Hematopoietic multipotent progenitor cell treated with erythropoietin and hydrocortisone succinate and interleukin-3 and kit ligand, for 15 days (in vitro differentiated cells): ENCODE measurements at places on chromosomes 3 and 15.

- DNase-seq = no peak
These were observed 194.5 kb downstream of the MEX3B start for GRCh38 chr15:81851325-81851724.

- DNase-seq = no peak
These were observed 107.9 kb upstream of the FAM174B start for GRCh38 chr15:92763459-92763858.

DNA sequence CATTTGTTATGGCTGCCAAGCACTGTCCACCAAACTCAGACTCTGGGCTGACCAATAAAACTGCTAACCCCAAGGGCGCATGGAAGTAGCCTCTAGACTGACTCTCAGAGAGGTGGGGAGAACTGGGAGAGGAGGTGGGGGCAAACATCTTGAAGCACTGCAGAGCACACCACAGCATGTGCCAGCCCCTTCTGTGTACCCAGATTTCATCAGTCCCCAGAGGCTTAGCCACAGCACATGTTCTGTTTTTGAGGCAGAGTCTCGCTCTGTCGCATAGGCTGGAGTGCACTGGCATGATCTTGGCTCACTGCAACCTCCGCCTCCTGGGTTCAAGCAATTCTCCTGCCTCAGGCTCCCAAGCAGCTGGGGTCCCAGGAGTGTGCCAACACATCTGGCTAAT lies 119.5 kb upstream of the SPATA12 start:
- DNase-seq = no peak

DNA sequence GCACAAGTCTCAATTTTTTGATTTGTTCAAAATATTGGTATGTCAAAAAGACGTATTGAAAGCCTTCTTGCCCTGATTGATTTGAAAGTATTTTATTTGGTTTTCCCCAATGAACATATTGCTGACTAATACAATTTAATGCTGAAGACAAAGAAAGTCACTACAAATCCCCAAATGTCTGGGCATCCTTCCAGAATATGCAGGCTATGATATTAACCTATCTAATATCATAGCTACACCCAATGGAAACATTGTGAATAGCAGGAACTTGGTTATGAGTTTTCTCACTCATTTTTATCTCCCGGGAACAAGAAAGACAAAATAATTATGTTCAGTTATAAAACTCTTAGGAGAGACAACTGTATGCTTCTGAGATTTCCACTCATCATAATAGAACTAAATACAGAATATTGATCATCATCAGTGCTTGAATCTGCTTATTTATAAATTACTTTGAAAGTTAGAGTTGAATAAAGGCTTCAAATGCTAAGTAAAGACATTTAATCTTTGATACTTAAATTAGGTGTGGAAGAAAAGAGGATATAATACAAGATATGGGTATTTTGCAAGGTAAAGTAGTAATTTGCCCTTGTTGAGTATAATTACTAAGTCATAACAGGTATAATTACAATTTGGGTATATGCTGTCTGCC lies 483.9 kb downstream of the RBMS3 start:
- no peak for DNase-seq

GRCh38 chr3:148773805-148774204 lies 53.8 kb upstream of the CPB1 start:
- no peak for DNase-seq

- no peak for DNase-seq
These were observed 117.4 kb upstream of the ZBED2 start for GRCh38 chr3:111712294-111713167.

DNA sequence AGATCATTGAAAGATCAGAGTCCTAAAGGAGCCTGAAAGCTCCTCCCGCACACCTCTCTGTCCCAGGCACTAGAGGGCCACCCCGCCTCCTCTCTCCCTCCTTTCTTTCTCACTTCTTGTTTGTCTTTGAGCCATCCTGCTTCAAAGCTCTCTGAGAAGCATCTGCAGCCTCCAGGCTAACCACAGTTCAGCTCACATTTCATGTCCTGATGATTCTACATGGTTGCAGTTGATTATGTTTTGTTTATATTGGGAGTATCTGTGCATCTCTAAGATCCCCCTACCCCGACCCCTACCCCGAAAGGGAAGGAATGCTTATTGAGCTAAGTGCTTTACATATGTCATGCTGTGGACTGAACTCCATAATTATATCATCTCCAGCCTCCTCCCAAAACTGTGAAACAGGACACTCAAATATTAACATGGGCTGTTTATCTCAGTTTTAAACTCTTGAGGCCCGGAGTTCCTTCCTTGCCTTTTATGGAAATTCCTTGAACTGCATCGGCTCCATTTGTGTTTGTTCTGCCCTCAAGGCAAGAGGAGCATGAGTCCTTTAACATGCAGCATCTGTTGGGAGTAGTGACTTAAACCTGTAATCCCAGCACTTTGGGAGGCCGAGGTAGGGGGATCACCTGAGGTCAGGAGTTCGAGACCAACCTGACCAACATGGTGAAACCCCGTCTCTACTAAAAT lies 30.9 kb downstream of the MGLL start:
- DNase-seq = no peak

DNA sequence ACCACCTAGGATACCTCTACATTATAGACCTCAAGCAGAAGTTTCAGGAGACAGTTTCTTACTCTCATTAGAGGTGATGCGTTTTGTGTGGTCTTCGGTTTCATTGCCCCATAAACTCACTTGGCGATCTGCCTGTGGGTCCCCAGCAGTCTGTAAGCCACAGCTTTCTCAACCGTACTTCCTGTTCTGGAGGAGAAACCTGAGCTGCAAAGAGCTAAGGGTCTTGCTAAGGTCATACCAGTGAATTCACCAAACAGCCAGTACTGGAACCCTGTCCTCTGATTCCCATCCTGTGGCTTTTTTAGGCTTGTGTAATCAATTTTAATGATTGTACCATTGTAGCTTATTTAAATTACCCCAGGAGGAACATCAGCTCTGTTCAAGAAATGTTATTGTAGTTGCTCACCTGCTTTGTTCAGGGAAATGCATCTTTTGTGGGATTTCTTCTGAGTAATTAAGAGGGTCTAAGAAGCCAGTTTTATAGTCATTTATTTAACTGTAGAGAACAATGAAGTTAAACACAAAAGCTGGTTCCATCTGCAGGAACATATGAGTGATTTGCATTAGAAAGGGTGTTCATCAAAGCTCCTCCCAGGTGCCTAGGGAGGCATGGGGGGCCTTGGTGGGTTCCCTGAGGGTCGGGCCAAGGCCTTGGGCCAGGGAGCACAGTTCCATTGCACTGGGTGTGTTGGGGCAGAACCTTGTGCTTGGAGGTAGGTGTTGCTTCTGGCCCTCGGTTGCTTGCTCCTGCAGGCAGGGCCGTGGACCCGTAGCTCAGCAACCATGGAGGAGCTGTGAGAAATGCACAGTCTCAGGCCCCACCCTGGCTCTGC lies 69.6 kb downstream of the APBA2 start:
- DNase-seq = no peak

- DNase-seq = no peak
These were observed 132.6 kb downstream of the NR2F2 start for GRCh38 chr15:96462768-96463750.

DNA sequence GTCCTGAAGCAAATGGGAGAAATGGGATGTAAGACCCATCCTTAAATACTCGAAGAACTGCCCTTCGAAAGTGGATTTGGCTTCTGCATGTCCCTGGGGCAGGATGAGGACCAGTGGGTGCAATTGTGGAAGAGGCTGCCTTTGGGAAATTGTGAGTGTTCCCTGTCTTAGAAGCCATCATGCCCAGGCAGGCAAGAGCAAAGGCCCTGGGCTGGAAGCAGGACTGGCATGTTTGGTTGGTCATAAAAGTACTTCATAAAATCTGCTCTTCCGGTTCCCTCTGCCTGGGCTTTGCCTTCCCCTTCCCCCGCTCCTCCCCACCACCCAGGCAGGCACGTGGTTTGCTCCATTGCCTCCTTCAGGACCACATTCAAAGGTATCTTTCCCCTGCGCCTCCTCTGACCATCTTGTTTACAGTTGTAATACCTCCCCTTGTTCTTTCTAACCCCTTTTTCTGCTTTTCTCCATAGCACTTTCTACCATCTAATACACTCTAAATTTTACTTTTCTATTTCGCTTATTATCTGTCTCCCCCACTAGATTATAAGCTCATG lies 8.3 kb downstream of the MINAR1 start:
- DNase-seq = no peak

DNA sequence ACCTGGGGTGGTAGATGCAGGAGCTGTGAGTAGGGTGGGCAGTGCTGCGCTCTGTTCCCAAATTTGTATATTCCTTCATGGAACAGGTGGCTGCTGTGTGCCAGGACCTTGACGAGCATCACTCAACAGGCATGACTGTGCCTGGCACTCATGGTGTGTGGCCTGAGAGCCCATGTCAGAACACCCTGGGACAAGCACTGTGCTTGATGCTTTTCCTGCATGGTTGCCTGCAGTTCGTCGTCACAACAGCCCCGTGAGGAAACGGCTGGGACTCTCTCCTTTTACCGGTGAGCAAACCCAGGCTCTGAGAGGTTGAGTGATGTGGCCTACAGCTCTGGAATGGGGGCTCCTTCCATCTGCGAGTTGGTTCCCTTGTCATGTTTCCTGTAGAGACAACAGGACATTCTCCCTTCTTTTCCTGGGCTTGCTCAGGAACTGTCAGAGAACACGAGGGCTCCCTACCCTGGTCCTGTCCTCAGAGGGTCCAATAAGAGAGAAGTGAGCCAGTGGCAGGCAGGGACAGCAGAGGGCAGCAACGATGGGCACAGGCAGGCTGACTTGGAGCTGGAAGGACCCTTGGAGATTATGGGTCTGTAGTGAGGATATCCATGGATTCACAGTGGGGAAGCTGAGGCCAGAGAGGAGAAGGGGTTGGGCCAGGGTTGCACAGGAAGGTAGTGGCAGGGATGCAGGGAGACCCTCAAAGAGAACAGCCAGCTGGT lies 37.4 kb downstream of the PRKCD start:
- DNase-seq = no peak
